ENCODE measurements at places on chromosomes 3 and 15. TPM values are rescaled to one million over a fixed set of nuclear protein-coding genes. Genes with fewer than 3 reads are reported as not detected.

DNA sequence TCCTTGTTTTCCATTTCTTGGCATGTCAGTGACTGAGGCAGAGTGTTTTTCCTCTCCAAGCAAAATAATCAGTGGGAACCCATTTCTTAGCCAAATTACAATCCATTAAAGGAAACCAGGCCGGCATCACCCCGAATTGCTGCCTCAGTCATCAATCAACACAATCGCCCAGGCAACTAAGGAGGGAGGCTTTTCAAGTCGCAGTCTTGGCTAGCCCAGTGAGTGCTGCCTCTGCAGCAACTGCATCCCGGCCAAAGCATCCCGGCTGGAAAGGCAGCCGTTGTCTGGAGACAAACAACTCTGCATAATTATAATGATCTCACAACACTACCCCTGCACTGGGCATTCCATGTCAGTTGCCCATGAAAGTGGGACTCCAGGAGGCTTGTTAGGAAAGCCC is 213.5 kb upstream of the PRICKLE2 start:
- no peak overlapping the region for H3K27ac ChIP-seq
- H3K4me3 ChIP-seq = no peak overlapping the region
- no peaks in the 10 kb centered on the region for H3K36me3 ChIP-seq
- no peak for DNase-seq

DNA sequence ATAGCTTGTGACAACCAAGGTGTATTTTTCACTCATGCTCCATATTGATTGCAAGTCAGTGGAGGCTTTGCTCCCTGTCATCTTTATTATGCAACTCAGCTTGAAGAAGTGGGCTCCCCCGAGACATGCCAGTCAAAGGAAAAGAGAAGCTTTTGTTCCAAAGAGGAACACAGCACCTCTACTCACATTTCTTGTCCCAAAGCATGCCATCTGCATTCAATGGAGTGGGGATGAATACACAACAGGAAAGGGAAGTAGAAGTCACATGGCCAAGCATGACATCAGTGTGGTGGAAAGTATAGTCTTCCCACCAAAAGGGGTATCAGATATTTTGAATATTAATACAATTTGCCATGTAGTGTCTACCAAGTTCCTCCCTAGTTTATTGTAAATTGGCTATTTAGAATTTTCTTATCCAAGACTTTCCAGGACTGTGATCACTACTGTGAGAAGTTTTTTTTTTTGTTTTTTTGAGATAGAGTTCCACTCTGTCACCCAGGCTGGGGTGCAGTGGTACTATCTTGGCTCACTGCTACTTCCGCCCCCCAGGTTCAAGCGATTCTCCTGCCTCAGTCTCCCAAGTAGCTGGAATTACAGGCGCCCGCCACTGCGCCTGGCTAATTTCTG is 114.5 kb downstream of the GMPS start:
- peaks cover 13% of the 10 kb centered on the region for H3K4me1 ChIP-seq
- H3K27ac ChIP-seq = no peak overlapping the region
- no peaks in the 10 kb centered on the region for H3K27me3 ChIP-seq
- no peak for DNase-seq

DNA sequence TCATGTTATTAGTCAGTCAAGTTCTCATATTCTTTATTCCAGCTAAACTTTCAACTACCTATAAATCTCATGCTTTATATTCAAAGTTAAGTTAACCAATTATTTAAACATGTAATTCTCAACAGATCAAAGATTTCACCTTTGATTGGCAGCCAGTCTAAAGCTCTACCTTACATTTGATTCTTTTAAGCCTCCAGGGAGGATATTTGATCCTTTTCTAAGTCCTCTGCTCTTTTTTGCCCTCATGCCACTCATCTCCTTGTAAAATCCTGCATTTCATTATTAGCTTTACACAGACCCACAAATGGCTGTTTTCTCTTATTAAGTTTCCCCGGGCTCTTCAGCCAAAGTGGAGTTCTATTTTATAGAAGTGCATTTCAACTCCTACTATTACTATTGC is 134.1 kb downstream of the NLGN1 start:
- no peaks in the 10 kb centered on the region for H3K36me3 ChIP-seq
- H3K27ac ChIP-seq = no peak overlapping the region
- no peak for DNase-seq
- H3K27me3 ChIP-seq = no peaks in the 10 kb centered on the region
- H3K4me3 ChIP-seq = no peak overlapping the region

- H3K4me3 ChIP-seq = no peak overlapping the region
- H3K27me3 ChIP-seq = no peaks in the 10 kb centered on the region
- no peak overlapping the region for H3K27ac ChIP-seq
- H3K4me1 ChIP-seq = no peaks in the 10 kb centered on the region
Measured at GRCh38 chr3:190585805-190586630, 72.1 kb downstream of the IL1RAP start.

- H3K27me3 ChIP-seq = no peaks in the 10 kb centered on the region
- no peak overlapping the region for H3K27ac ChIP-seq
- no peaks in the 10 kb centered on the region for H3K4me1 ChIP-seq
- H3K36me3 ChIP-seq = no peaks in the 10 kb centered on the region
Measured at GRCh38 chr3:144643771-144644198, 672.2 kb downstream of the DIPK2A start.

- H3K36me3 ChIP-seq = no peaks in the 10 kb centered on the region
- H3K4me3 ChIP-seq = no peak overlapping the region
- no peak for DNase-seq
- no peak overlapping the region for H3K27ac ChIP-seq
- H3K27me3 ChIP-seq = no peaks in the 10 kb centered on the region
Measured at GRCh38 chr3:425079-425478, 228.5 kb downstream of the CHL1 start.

GRCh38 chr3:56459104-56459496 is 9.2 kb downstream of the ERC2 start:
- no peaks in the 10 kb centered on the region for H3K4me1 ChIP-seq
- DNase-seq = no peak
- H3K4me3 ChIP-seq = no peak overlapping the region
- H3K36me3 ChIP-seq = no peaks in the 10 kb centered on the region

DNA sequence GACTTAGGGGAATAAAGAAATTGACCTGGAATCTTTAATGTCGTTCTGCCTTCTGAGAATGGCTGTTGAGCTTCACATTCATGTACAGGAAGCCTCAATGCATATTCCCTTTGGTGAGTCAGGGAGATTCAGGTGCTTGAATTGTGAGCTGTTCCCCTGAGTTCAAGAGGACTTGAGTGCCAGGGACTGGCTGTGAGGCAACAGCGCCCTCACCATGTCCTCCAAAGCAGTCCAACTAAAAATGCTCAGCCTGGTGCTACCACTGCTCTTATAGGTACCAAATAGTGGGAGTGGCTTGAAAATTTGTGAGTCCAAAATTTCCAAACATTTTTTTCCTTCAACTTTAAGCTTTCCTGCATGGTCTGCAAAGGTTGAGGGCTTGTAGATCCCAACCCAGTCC is 54.1 kb downstream of the LEO1 start:
- DNase-seq = no peak
- no peaks in the 10 kb centered on the region for H3K4me1 ChIP-seq
- H3K4me3 ChIP-seq = no peak overlapping the region

DNA sequence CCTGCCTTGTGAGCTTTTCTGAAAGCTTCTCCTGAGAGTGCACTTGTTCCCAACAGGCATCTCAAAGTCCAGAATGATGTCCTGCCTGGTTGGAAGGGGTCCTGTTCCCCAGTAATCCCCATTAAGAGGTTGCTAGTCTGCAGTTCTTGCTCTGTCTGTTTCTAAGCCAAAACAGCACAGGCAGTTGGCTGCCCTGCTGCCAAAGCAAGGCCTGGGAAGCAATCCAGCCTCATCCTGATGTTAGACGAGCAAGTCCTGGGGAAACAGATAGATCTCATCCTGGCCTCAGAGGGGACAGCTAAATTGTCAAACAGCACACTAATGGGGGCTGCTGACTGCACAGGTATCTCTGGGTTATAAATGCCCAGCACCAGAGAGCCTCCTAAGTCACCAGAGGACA is 198.0 kb downstream of the EPHB1 start:
- no peak for DNase-seq
- H3K27me3 ChIP-seq = no peaks in the 10 kb centered on the region
- no peaks in the 10 kb centered on the region for H3K36me3 ChIP-seq
- H3K4me3 ChIP-seq = no peak overlapping the region
- no peaks in the 10 kb centered on the region for H3K4me1 ChIP-seq

DNA sequence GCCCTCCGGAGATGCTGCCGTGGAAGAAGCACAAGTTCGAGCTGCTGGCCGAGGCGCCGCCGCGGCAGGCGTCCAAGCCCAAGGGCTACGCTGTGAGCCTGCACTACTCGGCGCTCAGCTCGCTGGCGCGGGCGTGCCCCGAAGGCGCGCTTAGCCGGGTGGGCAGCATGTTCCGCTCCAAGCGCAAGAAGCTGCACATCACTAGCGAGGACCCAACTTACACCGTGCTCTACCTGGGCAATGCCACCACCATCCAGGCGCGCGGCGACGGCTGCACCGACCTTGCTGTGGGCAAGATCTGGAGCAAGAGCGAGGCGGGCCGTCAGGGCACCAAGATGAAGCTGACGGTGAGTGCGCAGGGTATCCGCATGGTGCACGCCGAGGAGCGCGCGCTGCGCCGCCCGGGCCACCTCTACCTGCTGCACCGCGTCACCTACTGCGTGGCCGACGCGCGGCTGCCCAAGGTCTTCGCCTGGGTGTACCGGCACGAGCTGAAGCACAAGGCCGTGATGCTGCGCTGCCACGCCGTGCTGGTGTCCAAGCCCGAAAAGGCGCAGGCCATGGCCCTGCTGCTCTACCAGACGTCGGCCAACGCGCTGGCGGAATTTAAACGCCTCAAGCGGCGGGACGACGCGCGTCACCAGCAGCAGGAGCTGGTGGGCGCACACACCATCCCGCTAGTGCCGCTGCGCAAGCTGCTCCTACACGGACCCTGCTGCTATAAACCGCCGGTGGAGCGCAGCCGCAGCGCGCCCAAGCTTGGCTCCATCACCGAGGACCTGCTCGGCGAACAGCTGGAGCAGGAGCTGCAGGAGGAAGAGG is 1.3 kb downstream of the FAM43A start:
- no peak for DNase-seq
- peaks cover 55% of the 10 kb centered on the region for H3K4me1 ChIP-seq
- no peaks in the 10 kb centered on the region for H3K36me3 ChIP-seq
- no peaks in the 10 kb centered on the region for H3K27me3 ChIP-seq
- peak overlapping the region; percentile 75 for H3K4me3 ChIP-seq

DNA sequence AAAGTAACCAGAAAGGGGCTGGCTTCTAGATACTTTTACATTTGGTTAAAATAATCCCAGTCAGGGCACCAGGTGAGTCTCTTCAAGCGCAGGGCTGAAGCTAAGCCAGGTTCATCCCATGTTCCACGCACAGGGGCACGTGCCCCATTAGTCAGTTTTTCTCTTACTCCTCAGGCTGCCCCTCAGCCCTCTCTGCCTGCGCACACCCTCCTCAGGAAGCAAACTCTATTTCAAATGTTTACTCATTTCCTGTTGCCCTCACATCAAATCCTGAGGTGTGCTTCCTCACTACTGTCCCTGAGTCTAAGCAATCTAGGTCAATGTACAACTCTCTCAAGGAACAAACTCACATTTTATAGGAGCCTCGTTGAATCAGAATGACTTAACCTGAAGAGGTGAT is 48.5 kb downstream of the THBS1 start:
- H3K27ac ChIP-seq = no peak overlapping the region
- peaks cover 7% of the 10 kb centered on the region for H3K4me1 ChIP-seq
- no peak for DNase-seq
- H3K27me3 ChIP-seq = no peaks in the 10 kb centered on the region

- DNase-seq = no peak
- no peaks in the 10 kb centered on the region for H3K36me3 ChIP-seq
- H3K27ac ChIP-seq = no peak overlapping the region
- H3K4me1 ChIP-seq = no peaks in the 10 kb centered on the region
Measured at GRCh38 chr15:36426691-36427090, 152.7 kb upstream of the CDIN1 start.

DNA sequence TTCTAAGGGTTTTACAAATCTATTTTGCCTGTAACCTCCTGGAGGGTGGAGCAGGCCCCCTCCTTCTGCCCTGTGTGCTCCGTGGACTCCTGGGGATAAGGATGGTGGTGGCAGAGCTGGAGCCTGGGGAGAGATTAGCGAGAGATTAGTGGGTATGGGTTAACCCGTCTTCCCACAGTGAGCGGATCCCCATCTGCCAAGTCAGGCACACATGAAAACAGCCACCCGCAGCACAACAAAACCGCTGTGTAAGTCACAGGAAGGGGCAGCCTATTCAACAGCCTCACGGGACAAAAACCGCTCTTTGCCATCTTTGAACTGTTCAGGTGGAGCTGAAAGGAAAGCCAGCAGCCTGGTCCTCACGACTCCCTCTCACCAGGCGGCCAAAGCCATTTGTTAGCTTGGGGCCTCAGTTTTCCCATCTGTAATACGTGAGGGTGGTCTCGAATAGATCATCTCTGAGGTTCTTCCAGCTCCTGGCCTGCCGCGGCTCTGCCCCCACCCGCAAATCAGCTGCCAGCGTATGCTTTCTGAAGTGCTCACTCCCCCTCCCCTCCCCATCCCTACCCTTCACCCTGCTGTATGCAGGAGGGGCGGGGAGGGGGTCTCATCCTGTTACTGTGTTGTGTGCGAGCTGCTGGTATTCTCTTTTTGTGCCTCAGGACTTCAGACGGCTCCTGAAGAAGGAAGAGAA is 43.6 kb downstream of the PDIA5 start:
- H3K4me1 ChIP-seq = peaks cover 7% of the 10 kb centered on the region
- H3K27me3 ChIP-seq = no peaks in the 10 kb centered on the region

- no peak overlapping the region for H3K27ac ChIP-seq
- no peak overlapping the region for H3K4me3 ChIP-seq
- no peak for DNase-seq
- no peaks in the 10 kb centered on the region for H3K27me3 ChIP-seq
Measured at GRCh38 chr3:128506754-128507153, 13.8 kb upstream of the GATA2 start.

DNA sequence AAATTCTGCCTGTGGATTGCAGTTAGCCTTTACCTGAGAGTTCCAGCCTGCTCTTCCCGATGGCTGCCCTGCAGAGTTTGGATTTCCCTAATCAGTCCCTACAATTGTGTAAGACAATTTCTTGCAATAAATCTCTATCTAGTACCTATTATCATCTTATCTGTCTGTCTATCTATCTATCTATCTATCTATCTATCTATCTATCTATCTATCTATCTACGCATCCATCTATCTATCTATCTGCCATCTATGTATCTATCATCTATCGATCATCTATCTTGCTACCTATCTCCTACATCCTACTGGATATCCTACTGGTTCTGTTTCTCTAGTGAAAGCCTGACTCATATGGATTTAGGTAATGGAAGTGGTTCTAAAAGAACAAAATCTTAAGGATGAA is 30.4 kb upstream of the XCR1 start:
- no peaks in the 10 kb centered on the region for H3K27me3 ChIP-seq
- no peak for DNase-seq
- no peak overlapping the region for H3K4me3 ChIP-seq
- H3K4me1 ChIP-seq = peaks cover 13% of the 10 kb centered on the region
- no peak overlapping the region for H3K27ac ChIP-seq
- no peaks in the 10 kb centered on the region for H3K36me3 ChIP-seq

The FAM227B gene
- total RNA-seq = 15.2 TPM

The RBP2 gene
- total RNA-seq = not detected

The PODXL2 gene
- 7.8 TPM for total RNA-seq

The KIF7 gene
- total RNA-seq = 26.4 TPM

The UBL7 gene
- 41.1 TPM for total RNA-seq

The USP50 gene
- not detected for total RNA-seq
